ENCODE measurements at places on chromosomes 11 and 22. TPM values are rescaled to one million over a fixed set of nuclear protein-coding genes. Genes with fewer than 3 reads are reported as not detected.
A peak's percentile ranks its signal among the peaks of the same experiment; 100 is the strongest.

SIRT3 gene
- 38.0 TPM for total RNA-seq

ASRGL1 gene
- 3.2 TPM for total RNA-seq

SLC29A2 gene
- 9.6 TPM for total RNA-seq

HEPHL1 gene
- not detected for total RNA-seq

BATF2 gene
- total RNA-seq, result 1.7 TPM

CHRNA10 gene
- total RNA-seq, result 0.71 TPM

- H3K27me3 ChIP-seq, result no peaks in the 10 kb centered on the region
- H3K4me3 ChIP-seq, result no peak overlapping the region
- H3K36me3 ChIP-seq, result no peaks in the 10 kb centered on the region
Measured at GRCh38 chr11:121659811-121660210, 207.0 kb upstream of the SORL1-AS1 start.

- H3K4me3 ChIP-seq, result peak overlapping the region; percentile 59
- DNase-seq, result no peak
- H3K4me1 ChIP-seq, result peaks cover 15% of the 10 kb centered on the region
- peak overlapping the region; percentile 73 for H3K27ac ChIP-seq
- H3K36me3 ChIP-seq, result no peaks in the 10 kb centered on the region
Measured at GRCh38 chr11:66313321-66314185, 3.3 kb downstream of the CD248 start.

DNA sequence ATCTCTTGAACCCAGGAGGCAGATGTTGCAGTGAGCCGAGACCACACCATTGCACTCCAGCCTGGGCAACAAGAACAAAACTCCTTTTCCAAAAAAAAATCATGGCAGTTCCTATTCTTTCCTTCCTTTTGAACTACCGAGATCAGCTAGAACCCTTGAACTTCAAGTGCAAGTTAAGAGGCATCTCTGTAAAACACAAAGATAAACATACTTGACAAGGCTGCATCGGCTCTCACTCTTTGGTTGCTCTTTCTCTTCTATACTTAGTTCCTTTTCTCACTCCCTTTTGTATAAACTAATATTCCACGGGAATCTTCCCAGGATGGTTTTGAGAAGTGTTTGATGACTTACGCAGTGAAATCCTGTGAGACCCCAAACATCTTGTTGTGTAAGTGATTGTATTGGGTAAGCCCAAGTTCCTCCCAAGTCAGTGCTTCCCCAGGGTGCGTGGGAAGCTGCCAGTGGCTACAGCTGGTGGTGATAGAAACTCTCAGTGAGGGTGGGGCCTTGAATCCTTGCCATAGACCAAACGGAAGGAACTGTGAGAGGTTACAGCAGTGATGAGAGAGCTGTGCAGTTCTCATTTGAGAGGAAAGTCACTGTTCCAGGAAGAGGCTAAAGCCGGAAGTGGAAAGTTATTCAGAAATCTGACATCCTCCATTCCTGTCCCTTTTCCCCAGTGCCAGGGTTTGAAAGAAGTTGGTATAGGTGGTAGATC, 24.1 kb upstream of the CDC42EP2 start:
- H3K36me3 ChIP-seq, result no peaks in the 10 kb centered on the region
- peaks cover 30% of the 10 kb centered on the region for H3K4me1 ChIP-seq
- DNase-seq, result peak; percentile 95

DNA sequence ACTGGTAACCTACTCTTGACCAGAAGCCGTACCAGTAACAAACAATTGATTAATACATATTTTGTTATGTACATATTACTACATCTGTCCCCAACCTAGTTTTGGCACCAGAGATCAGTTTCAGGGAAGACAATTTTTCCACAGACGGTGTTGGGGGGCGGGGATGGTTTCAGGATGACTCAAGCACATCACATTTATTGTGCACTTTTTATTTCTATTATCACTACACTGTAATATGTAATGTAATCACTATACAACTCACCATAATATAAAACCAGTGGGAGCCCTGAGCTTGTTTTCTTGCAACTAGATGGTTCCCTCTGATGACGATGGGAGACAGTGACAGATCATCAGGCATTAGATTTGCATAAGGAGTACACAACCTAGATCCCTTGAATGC, 15.5 kb downstream of the DGCR8 start:
- no peak overlapping the region for H3K4me3 ChIP-seq
- peaks cover 3% of the 10 kb centered on the region for H3K36me3 ChIP-seq
- no peak for DNase-seq
- H3K27ac ChIP-seq, result no peak overlapping the region
- H3K27me3 ChIP-seq, result no peaks in the 10 kb centered on the region
- peaks cover 12% of the 10 kb centered on the region for H3K4me1 ChIP-seq
